A673 (cell line): ENCODE measurements at places on chromosomes 11 and 22.

DNA sequence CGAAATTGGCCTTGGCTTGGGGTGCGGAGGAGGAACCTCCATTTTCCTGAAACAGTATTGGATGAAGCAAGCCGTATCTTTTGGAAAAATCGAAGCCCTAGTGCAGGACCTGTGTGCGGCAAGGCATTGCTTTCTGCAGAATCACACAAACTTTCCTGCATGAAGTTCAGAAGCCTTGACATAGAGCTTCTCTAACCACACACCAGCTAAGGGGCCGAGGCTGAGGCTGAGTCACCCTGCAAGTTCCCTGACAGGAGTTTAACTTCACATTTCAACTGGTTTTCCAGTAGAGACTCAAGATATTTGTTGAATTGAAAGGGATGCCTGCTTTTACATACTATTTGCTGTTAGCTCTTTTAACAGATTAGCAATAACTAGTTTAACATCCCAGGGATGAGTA lies 67.8 kb downstream of the TCF20 start:
- DNase-seq = no peak

- no peak for DNase-seq
Measured at GRCh38 chr22:35344956-35345690, 35.8 kb upstream of the HMOX1 start.

- no peak for DNase-seq
Measured at GRCh38 chr11:35629511-35629910, 11.3 kb downstream of the FJX1 start.

DNA sequence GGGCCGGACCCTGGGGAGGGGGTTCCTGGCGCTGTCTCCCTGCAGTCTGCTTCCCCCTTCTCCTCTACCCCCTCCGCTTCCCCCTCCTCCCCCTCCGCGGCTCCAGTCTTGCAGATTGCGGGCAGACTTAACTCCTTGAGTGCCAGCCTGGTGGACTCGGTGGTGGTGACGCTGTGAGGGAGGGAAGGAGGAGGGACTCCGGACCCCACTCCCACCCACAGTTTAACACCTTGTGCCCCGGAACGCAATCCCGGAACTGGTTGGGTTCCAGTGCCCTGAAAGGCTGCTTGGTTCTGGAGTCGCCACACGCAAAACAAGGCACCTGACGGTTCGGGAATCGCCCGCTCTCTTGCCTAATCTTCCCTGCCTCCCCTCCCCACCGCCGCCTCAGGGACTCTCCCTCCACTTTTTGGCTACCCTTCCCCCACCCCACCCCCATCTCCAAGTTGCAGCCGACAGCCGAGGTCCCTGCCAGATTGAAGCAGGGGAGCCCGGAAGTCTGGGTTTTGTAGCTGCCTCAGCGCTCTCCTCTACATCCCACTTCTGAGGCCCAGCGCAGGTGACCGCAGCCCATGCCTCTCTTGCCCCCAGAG lies 3.9 kb upstream of the BCL9L start:
- DNase-seq = peak; percentile 98

GRCh38 chr11:108525161-108525560 lies 27.0 kb upstream of the POGLUT3 start:
- DNase-seq = no peak

GRCh38 chr22:37639070-37639760 lies at the start of gene SH3BP1:
Gene SH3BP1, plus strand, starts transcription at chr22:37639669. Its CDS starts 119 bp downstream, at chr22:37639788.
- DNase-seq = peak; percentile 56

DNA sequence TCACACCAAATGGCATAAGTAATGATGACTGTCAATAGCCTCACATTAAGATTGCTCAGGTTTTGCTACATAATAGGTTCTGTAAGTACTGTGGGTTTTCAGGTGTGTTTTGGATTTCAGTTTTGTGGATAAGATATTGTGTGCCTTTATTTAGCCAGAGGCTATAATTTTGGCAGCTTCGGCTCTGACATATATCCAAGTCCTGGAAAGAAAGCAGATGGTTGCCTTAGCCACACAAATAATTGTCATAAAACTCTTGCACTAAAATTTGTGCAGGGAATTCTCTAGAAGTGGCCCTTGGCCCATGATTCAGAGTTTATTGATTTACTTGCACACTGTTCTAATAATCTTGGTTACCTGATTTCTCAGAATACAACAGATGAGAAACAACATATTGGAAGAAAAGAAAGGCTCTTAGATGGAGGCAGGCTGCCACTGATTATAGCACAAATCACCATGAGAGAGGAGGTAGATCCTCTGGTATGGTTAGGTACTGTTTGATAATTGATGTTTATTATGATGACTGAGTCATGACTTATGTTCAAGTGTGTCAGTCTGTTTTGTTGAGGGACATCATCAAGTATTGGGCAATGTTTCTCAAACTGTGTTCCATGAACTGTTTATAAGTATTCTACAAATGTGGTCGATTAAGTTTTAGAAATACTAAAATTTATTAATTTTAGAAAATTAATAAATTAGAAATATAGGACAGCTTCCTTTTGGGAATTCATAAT lies 9.6 kb downstream of the REXO2 start:
- DNase-seq = no peak

DNA sequence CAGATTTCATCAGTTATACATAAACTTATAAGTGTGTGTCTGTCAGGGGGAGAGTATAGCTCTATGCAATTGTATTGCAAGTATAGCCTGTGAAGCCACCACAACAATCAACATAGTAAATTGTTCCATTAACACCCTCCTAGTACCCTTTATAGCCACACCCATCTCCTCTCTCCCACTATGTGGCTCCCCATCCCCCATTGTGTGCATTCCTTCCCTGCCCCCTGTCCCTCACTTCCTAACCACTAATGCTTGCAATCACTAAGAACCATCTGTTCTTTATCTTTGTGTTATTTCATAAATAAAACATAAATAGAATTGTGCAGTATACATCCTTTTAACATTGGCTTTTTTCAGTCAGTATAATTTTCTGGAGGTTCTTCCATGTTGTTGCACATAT lies 83.1 kb upstream of the SLC5A12 start:
- DNase-seq = no peak

DNA sequence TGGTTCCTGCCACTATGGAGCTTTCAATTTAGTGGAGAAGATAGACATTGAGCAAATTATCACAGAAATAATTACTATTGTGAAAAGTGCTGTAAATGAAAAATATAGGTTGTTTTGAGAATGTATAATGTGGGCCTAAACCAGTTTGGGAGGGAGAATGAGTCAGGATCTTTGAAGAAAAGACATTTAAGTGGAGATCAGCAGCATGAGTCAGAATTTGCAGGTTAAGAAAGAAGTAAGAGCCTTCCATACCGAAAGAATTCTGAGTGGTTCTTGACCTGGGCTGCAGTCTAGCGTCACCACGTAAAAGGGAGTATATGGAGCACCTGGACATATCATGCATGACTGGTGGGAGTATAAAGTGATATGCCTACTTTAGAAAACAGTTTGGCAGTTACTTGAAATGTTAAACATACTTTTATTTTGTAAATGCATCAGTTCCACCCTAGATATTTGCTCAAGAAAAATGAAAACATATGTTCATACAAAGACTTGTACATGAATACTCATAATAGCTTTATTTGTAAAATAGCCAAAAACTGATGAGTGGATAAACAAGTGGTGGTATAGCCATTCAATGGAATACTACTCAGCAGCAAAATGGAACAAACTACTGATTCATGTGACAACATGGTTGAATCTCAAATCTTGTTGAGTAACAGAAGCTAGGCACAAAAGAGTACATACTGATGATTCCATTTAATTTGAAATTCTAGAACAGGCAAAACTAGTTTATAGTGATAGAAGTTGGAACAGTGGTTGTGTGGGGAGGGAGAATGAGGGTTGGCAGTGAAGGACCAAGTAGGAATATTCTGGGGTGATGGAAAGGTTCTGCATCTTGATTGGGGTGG lies 99.2 kb downstream of the STIM1 start:
- DNase-seq = no peak

- no peak for DNase-seq
Measured at GRCh38 chr11:11973361-11973800, 35.0 kb downstream of the DKK3 start.

DNA sequence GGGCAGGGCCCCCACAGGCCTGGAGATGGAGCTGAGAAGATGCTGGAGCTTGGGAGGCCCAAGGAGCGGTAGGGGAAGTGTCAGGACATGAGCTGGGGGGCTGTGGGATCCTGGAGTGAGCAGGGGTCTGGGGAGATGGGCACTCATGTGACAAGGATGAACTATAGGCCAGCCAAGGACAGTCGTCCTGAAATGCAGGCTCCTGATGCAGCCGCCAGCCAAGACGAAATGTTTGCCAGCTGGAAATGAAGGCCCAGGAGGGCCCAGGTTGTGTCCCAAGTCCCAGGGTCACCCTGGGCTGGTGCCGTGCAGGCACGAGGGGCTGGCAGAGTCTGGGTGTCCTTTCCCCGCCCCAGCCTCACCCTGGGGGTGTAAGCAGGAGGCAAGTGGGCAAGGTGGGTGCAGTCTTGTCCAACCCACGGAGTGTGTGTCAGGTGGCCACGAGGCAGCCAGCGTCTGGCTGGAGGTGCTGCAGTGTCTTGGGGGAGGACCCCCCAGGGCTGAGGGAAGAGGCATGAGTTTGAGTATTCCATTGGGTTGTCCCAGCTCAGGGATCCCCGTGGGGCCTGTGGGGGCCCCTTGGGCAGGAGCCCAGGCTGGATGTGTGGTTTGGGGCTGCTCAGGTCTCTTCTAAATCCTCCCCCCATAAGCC lies 21.4 kb downstream of the MRGPRG start:
- DNase-seq = no peak

- no peak for DNase-seq
Measured at GRCh38 chr22:49786976-49787706, 40.5 kb downstream of the BRD1 start.

GRCh38 chr11:33608386-33608785 lies 92.2 kb downstream of the C11orf91 start:
- no peak for DNase-seq

DNA sequence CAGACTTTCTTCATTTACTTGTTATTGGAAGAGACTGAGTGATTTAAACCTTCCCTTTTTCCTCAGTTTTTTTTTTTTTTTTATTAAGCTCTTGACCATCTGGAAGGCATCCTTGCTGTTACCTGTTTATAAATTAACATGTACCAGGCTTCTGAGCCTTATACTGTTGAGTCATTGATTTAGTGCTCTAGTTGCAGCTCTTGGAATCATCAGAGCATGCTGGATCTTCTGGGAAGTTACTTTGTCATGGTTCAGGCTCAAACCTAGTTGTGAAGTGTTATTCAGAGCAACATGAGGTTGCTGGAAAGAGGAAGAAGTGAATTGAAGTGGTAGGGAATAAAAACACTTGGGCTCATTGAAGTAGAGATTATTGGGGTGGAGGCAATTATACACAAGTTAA lies 6.3 kb downstream of the ZDHHC5 start:
- DNase-seq = no peak

DNA sequence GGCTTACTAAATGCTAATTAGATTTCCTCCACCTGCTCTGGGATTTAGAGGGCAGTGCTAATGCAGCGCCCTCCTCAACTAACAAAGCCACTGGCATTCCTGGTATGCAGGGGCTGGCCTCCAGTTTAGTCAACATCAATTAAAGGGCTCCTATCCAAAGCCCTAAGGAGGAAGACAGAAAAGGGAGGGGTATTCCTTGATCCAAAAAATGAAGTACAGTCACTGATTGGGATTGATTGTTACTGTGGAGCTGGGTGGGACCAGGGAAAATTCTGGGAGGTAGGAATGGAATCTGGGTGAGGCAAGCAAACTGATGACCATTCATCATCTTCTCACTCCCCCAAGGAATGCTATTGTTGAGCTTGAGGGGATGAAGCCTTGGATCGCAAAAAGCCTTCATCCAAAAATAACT lies 52.2 kb downstream of the GAB2 start:
- DNase-seq = no peak

DNA sequence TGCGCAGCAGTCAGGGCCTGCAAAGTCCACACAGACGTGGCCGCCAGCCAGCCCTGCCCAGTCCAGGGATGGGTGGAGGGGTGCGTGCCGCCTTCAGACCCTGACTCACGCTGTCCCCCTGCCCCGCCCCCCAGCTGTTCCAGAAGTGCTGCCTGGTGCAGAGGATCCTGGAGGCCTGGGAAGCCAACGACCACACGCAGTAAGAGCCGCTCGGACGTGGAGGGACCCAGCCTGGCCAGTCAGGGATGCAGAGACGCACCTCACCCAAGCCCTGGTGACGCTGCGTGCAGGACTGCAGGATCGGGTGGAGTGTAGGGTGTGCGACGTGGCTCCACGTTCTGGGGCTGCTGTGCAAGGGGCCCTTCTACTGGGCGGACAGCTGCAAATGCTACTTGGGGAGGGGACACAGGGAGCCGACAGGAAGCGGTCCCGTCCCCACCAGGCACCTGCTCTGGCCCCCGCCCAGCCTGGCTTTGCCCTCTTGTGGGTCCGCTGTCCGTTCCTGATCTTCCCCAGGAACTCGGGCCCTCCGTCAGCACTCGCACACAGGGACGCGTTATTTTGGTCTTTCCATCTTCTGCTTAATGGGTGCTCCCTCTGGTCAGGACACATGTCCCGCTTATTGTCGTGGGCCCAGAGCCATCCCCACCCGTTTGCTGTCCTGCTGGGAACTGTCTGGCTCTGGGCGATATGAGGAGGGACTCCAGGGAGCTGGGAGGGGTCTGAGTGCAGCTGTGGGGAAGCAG lies 42.5 kb downstream of the SBF1 start:
- no peak for DNase-seq
